ENCODE measurements at places on chromosomes 11 and 22.

GRCh38 chr22:30969532-30970355 lies 679 bp downstream of the TUG1 start:
- no peak for DNase-seq

- DNase-seq: peak; percentile 86
Measured at GRCh38 chr11:20156280-20156875, 3.9 kb downstream of the DBX1 start.

- no peak for DNase-seq
Measured at GRCh38 chr22:20533095-20533878, 25.9 kb downstream of the MED15 start.

DNA sequence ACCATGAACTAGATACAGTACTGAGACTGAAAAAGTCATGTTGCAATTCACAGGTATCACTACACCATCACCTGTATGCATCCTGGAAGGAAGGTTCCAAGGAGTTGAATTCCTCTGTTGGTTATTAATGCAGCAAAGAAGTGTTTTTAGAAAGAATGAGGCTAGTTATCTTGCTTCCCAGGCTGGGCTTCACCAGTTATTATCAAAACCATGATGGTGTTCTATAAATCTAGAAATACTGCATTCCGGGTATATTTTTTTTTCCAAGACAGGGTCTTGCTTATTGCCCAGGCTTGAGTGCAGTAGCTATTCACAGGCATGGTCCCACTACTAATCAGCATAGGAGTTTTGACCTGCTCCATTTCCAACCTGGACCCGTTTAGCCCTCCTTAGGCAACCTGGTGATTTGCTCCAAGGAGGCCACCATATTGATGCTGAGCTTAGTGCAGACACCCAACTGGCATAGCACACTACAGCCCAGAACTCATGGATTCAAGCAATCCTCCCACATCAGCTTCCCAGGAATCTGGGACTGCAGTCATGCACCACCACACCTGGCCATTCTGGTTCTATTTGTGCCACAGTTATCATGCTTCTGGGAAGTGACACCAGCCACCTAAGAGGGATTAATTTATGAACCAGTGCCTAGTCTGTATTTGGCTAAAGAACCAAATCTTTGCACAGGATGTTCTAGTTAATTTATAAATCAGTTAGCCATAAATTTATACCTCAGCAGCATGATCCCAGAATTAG lies 1.6 kb upstream of the MPEG1 start:
- no peak for DNase-seq

- DNase-seq: no peak
Measured at GRCh38 chr11:30459306-30459705, 126.8 kb downstream of the MPPED2 start.

DNA sequence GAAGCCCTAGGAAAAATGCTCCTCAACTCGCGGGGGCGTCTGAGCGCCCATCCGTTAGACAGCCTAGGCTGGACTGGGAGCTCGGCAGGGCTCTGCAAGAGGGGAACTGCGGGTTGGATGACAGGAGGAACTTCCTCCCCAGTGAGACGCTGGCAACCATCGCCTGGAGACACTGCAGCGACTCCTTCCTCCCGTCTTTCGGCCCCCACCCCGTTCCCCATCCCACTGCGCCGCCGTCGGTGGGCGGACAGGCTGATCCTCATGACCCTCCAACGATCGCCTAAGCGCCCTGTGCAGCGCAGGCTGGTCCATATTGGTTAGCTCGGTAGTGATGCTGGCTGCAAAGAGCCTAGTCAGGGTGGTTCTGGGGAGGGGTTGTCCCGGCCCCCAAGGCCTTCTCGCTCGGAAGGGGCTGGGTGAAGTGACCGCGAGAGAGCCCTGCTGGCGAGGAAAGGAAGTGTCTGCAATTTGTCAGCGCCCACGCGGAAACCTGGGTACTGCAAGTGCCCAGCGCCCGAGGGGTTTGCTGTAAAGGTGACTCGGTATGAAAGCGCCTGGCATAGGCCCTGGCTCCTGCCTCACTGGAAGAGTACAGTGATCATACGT lies 638 bp downstream of the NRGN start:
- DNase-seq: peak; percentile 17

DNA sequence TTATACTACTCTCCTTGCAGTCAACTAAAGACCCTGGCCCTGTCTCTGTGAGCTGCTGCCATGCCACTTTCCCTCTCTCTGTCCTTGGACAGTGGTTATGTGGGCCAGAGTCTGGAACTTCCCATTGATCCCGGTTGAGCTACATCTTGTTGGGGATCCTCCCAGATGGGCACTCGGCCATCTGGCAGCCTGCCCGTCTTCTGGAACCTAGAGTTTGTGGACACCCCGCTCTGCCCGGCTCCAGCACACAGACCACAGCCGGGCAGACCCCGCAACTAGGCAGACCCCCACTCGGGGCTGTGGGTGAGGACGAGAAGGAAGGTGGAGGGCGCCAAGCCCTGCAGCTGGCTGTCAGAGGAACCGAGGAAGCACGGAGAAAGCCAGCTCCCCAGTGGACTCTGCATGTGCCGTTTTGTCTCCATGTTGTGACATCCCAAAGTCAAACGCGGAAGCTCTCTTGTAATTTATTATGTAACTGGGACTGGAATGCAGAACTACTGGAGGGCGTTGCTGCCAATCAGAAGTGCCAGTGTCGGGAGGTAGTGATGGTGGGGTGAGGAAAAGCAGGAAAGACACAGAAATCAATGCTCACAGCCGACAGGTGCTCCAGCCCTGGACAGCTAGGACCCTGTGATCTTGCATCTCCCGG lies 207.7 kb downstream of the CEP164 start:
- peak; percentile 15 for DNase-seq

GRCh38 chr22:32106930-32107329 lies 52.2 kb downstream of the C22orf42 start:
- no peak for DNase-seq

GRCh38 chr22:50143096-50143495 lies 27.4 kb upstream of the PANX2 start:
- no peak for DNase-seq

DNA sequence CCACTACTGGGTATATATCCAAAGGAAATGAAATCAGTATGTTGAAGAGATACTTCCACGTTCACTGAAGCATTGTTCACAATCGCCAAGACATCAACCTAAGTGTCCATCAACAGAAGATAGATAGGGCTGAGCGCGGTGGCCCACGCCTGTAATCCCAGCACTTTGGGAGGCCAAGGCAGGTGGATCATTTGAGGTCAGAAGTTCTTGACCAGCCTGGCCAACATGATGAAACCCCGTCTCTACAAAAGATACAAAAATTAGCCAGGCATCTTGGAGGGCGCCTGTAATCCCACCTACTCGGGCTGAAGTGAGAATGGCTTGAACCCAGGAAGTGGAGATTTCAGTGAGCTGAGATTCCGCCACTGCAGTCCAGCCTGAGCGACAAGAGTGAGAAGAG lies 12.7 kb downstream of the EIF3F start:
- DNase-seq: no peak

- no peak for DNase-seq
Measured at GRCh38 chr11:9313648-9314290, 624 bp downstream of the TMEM41B start.

GRCh38 chr22:31496735-31497146 lies 405 bp downstream of the SFI1 start:
- no peak for DNase-seq

- no peak for DNase-seq
Measured at GRCh38 chr11:122779047-122779629, 59.2 kb upstream of the CRTAM start.

DNA sequence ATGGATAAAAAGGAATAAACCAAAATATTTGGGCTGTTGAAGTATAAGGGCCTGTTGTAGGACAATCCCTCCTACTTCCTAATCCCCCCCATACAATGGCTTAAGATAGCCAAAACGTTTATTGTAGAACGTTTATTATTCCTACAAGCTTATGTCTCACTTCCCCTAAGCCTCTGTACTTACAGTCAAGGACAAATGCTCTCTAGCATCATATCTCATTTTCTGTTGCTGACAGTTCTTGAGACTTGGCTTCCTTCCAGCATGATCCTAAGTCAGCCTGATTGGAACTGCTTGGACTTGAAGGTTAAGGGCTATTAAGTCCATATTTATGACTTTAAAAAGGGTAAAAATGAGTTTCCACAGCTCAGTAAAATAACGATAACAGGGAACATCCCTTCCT lies 8.8 kb downstream of the MISFA start:
- DNase-seq: no peak

GRCh38 chr11:134516529-134516928 lies 104.5 kb upstream of the B3GAT1 start:
- DNase-seq: peak; percentile 57

- DNase-seq: no peak
Measured at GRCh38 chr11:119340335-119341221, at the start of gene C1QTNF5. Gene C1QTNF5, minus strand, starts transcription at chr11:119340883. Its CDS starts 486 bp downstream, at chr11:119340397.

GRCh38 chr11:122721201-122721963 lies 65.9 kb downstream of the UBASH3B start:
- no peak for DNase-seq

- peak; percentile 48 for DNase-seq
Measured at GRCh38 chr11:117822074-117823033, 2.2 kb downstream of the FXYD2 start.

GRCh38 chr11:67071420-67072284 lies 15.0 kb downstream of the RHOD start:
- DNase-seq: peak; percentile 21

DNA sequence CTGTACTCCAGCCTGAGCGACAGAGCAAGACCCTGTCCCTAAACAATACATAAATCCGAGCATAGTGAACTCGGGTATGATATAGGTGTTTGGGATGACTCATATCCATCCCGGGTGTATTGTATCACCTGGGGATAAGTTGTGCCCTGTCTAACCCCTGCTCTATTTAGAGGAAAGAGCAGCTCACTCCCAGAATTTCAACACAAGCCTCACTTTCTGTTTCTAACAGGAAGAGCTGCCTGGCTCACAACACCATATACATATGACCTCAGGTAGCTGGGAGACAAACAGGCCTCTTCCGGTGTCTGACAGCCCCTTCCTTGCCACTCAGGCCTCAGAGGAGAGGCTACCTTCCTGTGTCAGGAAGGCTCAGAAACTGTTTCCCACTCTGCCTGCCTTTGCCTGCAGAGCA lies 9.9 kb upstream of the MICALL1 start:
- DNase-seq: no peak

DNA sequence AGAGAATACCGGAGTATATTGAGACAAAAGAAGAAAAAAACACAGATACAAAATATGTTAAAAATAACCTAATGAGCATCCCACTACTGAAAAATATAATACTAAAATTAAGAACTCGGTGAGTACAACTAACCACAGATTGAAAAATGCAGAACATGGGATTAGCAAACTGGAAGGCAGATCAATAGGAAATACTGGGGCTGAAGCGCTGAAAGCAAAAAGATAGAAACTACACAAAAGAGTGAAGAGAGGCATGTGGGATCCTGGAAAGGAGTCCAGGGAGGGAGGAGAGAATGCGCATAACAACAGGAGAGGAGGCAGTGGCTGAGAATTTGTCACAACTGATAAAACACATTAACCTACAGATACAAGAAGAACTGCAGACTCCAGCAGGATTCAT lies 159.3 kb downstream of the EFCAB6 start:
- no peak for DNase-seq

- DNase-seq: no peak
Measured at GRCh38 chr11:63711838-63712237, 30.5 kb downstream of the RTN3 start.

GRCh38 chr11:92653454-92653853 lies 316.0 kb upstream of the MTNR1B start:
- DNase-seq: no peak

- DNase-seq: no peak
Measured at GRCh38 chr11:66317723-66318599, 1.1 kb upstream of the CD248 start.

DNA sequence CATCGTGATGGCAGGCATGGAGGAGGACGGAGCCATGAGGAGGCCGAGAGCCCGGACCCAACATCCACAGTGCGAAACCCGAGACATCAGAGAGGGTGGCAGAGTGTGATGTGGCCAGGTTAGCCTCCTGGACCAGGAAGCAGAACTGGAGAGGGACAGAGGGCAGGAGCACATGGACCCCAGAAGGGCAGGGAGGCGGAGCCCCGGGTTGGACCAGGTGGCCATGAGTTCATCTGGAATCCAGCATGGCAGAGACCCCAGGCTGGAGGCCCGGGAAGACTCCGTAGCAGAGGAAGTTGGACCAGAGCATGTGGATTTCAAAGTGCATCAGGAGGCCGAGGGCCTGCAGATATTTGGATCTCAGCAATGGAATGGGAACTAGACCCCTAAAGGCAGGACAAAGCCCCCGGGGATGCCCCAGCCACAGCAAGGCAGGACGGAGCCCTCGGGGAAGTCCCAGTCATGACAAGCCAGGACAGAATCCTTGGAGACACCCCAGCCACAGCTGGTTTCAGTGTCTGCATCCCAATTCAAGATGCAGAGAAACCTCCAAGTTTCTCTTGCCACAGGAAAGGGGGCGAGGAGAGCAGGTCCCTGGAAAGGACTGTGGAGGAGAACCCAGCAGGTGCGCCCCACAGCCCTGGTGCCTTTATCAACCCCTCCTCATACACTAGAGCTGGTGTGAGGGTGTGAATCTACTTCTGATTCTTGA lies 1393.4 kb downstream of the BRD1 start:
- no peak for DNase-seq

GRCh38 chr22:50294319-50294656 lies 13.2 kb downstream of the PLXNB2 start:
- DNase-seq: no peak

DNA sequence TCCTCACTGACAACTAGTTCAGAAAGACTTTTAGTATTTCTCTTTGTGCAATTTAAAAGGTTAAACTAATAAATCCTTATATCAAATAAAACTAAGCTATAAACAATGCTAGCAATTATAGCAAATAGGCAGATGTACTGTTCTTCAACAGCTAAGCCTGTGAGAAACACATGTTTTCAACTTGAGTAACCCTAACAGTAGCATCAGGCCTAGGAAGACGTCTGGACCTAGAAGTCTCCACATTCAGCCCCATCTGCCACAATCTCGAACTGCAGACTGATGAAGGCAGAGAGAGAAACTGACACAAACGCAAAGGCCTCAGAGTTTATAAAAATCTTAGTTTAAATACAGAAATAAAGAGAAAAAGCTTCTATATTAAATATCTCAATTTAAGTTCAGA lies 2.5 kb downstream of the ST13 start:
- no peak for DNase-seq

GRCh38 chr11:115916608-115917007 lies 412.4 kb upstream of the CADM1 start:
- peak; percentile 69 for DNase-seq

All from NCI-H1436 (cell line).